ENCODE measurements at places on chromosomes 6 and 20. TPM values are rescaled to one million over a fixed set of nuclear protein-coding genes. Genes with fewer than 3 reads are reported as not detected.

The HDGFL1 gene
- total RNA-seq, result not detected

The LHFPL5 gene
- 0.42 TPM for total RNA-seq

The PACSIN1 gene
- total RNA-seq, result 0.69 TPM

The SPDEF gene
- 7.9 TPM for total RNA-seq

The SLC22A7 gene
- not detected for total RNA-seq

The QKI gene
- total RNA-seq, result 131 TPM

DNA sequence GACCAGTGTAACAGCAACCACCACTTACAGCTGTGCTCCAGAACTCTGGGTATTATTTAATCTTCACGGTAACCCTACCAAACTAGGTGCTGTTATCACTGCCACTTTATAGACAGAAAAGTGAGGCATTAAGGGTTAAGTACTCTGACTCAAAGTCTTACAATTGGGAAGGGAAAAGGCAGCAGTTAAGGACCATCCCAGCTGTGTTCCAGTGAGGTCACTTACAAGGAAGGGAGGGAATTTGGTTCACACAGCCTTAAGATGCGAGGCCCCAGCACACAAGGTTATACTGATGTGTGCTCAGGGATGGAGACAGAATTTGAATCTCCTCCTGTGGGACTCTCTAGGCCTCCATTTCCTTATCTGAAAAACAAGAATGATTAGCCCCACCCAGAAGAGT lies 46.7 kb downstream of the TRERF1 start:
- DNase-seq, result no peak

DNA sequence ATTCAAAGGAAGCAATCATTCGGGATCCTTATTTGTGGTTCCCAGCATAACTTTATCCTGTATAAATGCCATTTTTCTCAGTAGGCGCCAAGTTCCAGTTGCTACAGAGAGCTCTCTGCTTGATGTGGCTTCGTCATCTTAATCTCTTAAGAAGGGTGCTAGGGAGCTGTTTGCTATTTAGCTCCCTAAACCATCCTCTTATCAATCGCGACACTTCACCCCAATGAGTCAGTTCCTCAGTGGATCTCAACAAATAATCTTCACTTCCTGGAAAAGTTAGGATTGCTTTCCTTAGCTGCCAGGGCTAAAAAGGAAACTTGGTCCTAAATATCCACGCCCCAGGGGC lies 1.3 kb upstream of the NKAIN2 start:
- DNase-seq, result no peak

DNA sequence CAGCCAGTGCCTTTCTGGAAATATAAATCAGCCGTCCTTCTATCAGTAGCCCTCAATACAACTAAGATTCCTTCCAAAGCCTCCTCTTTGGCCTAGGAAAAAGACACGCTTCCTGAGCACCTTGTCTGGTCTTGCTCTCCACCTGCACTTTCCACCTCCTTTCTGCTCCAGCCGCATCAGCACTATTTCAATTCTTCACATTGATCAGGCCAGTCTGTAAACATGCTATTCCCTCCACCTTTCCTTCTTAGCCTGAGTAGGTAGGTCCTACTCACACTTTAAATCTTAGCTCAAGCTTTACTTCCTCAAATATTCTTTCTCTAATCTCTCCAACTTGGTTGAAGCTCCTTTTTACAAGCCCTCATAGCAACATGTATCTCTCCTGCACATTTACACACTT lies 11.4 kb downstream of the RANBP9 start:
- no peak for DNase-seq

- DNase-seq, result no peak
Observed at GRCh38 chr20:53652090-53652858, 58.6 kb upstream of the ZNF217 start.

GRCh38 chr20:14700639-14700960 lies 363.2 kb upstream of the FLRT3 start:
- no peak for DNase-seq

DNA sequence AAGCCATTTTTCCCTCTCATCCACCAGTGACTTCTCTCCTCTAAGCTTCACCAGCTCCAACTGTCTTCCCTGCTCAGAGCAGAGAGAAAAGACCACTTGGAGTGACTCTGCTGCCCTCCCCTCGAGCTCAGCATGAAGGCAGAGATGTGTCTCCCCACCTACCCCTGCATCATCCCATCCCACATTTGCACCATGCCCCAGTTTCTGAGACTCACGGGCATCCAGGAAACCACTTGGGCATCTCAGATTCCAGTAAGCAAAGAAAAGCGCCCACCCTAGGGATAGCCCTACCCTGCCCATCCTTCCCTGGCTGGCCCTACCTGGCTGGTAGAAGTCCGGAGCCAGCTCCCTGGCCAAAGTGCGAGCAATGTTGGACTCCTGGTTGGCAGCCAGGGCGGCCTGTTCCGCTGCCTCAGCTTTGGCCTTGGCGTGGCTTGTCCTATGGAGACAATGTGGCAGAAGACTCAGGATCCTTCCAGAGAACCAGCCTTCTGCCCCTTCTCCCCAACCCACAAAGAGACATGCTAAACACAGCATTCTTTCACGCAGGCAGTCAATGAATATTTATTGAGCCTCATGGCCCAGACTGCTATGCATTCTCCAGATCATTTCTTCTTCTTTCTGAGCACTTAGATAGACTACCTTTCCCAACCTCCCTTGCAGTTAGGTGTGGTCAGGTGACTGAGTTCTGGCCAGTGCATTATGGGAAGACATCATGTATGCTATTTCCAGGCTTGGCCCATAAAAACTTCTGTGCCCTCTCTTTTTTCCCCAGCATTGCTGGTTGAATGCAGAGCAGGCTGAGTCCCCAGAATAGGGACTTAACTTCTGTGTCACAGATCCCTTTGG lies 68.6 kb downstream of the JPH2 start:
- no peak for DNase-seq

DNA sequence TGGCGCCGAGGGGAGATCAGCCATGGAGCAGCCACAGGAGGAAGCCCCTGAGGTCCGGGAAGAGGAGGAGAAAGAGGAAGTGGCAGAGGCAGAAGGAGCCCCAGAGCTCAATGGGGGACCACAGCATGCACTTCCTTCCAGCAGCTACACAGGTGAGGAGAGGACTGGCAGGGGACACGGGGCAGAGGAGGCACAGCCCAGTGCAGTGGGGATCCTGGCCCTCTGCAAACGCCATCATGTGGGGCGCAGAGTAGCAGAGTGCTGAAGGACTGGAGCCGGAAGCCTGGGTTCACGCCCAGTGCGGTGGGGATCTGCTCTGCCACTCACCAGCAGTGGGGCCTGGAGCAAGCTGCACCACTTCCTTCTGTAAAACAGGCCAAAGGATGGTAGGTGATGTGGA lies 41.1 kb upstream of the FANCE start:
- DNase-seq, result no peak

DNA sequence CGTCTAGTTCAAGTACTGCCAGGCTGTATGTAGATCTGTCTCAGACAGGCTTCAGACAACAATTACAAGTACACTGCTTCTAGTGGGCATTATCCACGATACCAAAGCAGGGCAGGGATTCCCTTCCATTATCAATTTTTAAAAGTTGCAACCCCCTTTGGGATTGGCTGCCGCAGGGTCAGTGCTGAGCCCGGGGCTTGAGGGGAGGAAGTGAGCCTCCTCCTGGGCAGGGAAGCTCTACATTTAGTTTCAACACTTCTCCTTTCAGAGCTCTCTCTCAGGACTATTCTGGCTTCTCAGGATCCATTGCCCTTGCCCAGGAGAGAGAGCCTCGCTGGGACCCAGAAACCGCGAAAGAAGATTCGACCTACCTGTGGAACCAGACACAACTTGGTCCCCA lies 1.5 kb downstream of the HTR1B start:
- no peak for DNase-seq

DNA sequence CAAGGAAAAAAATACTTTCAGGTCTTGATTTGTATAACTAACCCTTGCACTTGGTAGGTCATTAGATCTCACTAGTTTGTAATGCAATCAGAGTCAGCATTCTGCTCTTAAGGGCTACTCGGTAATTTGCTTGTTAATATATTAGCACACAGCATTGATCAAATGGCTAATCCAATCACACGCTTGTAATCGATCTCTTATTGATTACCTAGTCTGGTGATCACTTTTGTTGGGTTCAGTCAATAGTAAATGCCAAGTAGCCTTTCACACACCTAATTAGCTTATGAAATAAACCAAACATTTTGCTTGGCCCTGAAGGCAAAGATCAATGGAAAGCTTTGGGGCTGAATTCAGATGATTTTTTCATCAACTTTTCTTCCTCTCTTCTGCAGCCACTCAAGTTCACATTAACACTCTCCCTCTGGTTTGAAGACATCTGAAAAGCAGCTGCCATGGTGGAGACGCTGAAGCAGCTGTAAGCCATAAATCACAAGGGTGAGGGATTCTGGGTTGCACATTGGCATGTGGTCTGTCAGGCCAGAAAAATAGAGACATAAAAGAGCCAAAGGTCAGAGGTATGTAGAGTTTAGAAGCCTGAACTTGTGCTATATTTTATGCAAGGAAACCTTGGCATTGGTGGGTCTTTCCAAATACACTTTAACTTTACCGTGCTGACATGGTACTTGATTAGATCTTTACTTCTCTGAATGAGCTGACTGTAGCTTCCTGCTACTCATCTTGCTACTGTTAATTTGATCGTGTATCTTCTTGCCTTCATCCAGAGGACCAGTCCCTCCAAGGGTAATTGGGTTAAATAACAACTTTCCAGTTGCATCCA lies 234.4 kb downstream of the SIM1 start:
- DNase-seq, result no peak

DNA sequence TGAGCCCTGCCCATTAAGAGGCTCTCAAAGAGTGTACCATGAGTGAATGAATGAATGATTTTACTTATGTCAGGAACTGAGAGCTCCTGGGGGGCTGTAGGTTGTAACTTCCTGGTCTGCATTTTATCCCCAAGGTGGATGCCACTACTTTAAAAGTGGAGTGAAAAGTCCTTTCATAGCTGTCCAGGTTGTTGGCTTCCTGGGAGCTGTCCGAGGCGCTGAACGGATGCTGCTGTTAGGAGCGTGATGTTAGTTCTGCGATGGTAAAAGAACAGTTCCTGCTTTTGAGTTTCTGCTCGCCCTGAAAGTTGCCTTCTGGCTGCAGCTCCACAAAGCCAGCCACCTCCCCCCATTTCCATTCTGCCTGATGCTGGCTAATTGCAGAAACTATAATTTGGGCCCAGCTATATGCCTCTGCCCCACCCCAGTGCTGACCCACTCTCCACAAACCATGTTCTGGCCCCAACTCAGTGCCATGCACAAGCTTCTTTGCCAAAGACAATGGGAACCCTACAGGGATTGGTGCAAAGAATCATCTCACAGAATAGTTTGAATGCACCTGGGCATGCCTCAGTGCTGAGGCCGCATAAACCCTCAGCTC lies 330.9 kb upstream of the CDH4 start:
- DNase-seq, result no peak

DNA sequence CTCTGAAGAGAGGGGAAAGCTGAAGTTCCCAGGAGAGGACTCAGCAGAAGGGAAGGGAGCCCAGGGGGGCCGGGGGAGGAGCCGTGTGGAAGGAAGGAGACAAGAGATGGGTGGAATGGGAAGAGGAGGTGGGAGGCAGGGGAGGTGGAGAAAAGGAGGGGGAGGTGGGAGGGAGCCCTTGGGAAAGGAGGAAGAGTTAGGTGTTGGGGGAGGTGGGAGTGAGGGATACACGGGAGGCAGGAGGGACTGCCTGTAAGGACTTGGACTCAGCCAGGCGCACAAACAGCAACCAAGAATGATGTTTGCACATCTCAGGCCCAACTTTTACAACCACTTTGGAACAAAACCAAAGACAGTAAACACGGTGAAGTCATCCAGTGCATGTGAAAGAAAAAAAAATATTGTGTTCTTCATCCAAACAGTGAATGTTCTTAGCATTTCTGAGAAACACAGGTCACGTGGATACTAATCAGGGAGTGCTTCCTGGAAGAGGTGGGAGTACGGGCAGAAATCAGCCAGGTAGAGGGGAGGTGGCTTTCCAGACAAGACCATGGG lies 17.4 kb upstream of the LSM14B start:
- no peak for DNase-seq

DNA sequence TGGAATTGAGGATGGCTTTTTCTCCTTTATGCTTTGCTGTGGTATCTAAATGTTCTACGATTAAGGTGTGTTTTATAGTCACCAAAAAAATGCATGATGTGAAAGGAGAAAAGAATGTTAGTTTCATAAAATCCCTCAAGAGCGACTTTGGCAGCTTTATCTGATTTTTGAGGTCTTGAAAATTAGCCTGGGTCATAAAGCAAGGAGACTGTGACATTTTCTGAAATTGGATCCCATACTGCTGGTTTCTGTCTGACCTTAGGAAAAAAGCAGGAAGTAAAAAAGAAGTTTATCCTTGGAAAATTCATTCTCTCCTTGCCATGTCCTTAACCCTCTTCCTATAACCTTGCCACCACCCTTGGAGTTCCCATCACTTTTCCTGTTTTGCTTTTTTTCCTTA lies 525.3 kb downstream of the CD83 start:
- DNase-seq, result no peak

GRCh38 chr6:170152989-170153388 lies 137.9 kb downstream of the DLL1 start:
- DNase-seq, result peak; percentile 58

DNA sequence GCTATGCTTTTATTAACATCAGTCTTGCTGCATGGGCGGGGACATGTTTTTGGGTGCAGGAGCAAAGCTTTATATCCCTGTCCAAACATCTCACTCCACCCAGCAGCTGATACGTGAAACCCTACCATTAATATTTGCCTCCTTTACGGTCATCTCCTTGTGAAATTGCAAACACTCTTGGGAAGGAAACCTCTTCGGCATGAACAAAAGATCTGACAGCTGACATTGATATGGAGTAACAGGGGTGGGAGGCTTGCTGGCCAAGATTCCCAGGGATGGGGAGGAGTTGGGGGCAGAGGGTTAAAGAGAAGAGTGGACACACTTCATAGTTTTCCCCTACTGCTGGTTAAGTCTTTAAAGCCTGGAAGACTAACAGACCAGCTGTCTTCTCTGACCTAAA lies 22.2 kb upstream of the VEGFA start:
- no peak for DNase-seq

DNA sequence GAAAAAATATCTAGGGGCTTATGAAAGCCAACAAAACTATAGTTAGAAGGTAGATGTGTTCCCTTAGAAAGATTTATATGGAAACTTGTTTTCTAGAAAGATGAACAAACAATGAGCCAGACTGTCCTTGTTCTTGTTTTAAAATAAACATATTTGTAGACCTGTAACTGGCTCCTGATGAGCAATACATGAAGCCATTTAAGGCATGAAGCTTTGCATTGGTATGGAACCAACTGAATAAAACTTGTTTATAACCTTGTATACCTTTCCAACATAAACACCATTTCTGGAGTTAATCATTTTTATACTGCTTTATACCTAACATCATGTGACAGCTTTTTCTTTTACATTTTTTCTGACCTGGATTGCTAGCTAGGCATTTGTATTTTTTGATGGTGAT lies 247.8 kb downstream of the PRL start:
- DNase-seq, result no peak

DNA sequence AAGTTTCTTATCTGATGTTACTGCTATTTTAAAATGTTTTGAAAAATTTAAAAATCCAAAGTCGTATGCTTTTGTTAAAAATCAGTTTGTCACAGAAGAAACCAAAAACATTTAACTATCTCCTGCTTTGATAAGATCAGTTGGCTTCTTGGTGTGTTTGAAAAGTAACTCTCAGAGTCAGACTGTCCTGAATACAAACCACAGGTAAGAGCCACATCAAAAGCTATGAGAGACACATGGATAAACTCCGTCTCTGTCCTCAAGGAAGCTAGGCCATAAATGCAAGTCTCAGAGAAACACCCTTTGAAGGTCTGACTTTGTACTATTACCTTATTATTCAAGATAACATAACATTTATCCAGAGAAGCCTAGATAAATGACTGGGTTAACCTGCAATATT lies 7.7 kb downstream of the HBS1L start:
- DNase-seq, result no peak

Measured in Calu3 (cell line).